Stimulated activated CD4-positive, alpha-beta T cell treated with anti-CD3 and anti-CD28 coated beads, Interleukin-12 subunit alpha, Interleukin-12 subunit beta, amount 100 ng/mL, for 24 hours (primary cell): ENCODE measurements at places on chromosomes 3 and 15.

- no peak for DNase-seq
These were observed 15.2 kb upstream of the XIRP1 start for GRCh38 chr3:39207361-39208186.

DNA sequence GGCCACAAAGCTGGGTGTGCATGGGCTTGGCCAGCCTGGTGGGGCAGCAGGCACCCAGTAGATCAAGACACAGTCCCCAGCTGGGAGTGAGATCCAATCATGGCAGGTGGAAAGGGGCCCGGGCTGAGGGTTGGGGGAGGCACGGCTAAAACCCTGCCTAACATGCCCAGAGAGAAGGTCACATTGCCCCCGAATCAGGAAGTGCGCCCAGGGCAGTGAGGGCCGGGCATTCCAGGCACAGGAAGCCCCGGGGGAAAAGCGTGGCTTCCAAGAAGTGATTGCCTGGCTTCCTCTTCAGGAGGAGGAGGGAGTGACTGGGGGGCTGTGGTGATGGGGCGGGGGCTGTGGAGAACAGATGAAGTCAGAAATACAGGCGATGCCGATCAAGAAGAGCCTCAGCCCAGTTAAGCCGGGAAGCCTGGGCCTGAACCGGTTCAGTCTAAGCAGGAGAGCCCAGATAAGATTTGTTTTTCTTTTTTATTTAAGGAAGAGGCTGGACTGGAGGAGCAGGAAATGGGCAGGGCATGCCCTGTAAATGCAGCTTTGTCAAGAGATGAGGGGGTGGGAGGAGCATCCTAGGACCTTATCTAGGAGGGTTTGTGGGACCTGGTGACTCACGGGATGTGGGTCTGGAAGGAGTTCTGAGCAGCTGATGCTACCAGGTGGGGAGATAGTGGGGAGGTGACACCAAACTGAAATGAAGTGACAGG, 83.9 kb downstream of the CHSY1 start:
- peak; percentile 68 for DNase-seq

DNA sequence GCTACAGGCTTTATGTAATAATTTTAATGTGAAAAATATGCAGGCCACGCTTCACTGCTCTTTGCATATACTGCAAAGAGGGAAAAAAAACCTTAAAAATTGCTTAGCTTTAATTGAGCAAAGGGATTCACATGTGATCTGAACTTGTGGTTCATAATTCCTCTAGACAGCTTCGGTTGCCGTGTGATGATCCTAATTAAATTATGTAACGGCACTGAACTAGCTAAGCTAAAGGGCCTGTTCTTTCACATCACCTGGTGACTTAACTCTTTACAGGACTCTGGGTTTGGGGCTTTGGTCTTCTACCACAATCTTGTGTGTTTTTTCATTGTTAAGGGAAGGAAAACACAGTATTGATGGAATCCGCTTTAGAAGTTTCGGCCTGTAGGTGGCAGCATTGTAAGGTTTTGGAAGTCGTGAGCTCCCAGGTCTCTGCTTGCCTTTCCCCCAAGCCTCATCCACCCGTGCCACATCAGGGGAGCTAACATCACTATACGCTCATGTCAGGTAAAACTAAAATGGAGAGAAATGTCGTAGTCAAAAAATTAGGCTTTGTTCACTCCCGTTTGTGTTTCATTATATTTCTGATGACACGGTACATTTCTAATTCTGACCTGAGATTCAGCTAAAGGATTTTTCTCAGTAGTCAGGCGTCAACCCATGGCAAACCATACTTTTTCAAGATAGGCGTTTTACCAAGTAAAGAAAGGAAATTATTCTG, 205.6 kb upstream of the DPH6 start:
- DNase-seq, result peak; percentile 3

DNA sequence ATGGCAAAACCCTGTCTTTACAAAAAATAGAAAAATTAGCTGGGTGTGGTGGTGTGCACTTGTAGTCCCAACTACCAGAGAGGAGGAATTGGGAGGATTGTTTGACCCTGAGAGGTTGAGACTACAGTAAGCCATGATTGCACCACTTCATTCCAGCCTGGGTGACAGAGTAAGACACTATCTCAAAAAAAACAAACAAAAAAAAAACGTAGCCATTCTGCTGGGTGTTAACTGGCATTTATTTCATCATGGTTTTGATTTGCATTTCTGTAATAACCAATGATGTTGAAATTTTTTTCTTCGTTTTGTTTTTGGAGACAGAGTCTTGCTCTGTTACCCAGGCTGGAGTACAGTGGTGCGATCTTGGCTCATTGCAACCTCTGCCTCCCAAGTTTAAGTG, 63.3 kb downstream of the RPLP1 start:
- DNase-seq, result no peak

DNA sequence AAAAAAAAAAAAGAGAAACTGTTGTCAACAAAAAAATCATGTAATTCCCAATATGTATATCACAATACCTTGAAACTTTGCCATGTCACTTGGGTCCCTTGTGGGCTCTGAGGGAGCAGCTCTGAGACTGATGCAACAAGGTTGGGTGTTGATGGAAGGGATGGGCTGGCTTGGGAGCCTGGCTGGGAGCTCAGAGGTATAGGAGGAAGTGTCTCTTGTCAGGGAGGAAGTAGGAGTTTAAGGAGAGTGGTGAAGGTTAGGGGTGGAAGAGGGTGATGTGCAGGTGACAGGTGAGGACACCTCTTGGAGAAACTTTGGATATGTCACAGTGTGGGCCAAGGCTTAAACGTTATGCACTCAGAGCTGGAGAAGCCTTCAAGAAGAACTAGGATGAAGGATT, 2.0 kb upstream of the TM6SF1 start:
- DNase-seq, result no peak

DNA sequence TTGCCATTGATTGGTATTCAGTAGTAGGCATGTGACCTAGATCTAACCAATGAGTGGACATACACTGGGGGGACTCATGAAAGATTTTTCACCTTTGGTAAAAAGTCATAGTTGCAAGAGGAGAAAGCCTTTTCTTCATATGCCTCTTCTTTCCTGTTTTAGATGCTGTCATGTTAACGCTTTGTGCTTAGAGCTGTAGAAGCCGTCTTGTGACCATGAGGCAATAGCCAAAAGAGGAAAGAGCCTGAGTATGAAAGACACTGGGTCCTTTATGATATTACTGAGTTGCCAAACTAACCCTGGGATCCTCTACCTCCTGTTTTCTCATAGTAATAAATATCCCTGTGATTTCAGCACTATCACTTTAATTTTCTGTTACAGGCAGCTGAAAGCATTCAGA, 396.0 kb downstream of the FHIT start:
- no peak for DNase-seq

DNA sequence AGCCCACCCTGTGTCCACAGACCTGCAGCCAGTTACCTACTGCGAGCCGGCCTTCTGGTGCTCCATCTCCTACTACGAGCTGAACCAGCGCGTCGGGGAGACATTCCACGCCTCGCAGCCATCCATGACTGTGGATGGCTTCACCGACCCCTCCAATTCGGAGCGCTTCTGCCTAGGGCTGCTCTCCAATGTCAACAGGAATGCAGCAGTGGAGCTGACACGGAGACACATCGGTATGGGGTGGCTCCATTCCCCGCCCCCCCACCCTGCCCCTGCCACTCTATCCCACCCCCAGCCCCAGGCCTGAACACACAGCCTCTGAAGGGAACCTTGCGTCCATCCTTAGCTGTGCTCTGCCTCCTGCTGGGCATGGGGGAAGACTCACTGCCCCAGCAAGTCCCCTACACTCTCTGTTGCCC, 73.2 kb downstream of the AAGAB start:
- DNase-seq, result no peak

DNA sequence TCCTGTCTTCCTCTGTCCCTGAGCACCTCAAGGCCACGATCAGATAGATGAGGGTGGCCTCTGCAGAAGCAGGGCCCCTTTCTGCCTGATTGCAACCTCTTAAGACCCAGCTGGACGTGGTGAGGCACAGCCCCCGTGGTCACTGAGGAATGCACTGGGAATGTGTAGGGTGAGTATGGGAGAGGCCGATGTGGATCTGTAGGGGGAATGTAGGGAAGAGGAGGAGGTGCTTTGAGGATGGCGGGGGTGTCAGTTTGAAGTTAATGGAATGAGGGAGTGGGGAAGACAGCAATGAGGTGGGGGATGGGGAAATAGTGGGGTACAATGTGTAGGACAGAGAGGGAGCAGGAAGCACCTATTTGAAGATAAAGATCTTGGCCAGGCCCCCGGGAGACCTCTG, 785 bp upstream of the IQCF5 start:
- DNase-seq, result no peak

DNA sequence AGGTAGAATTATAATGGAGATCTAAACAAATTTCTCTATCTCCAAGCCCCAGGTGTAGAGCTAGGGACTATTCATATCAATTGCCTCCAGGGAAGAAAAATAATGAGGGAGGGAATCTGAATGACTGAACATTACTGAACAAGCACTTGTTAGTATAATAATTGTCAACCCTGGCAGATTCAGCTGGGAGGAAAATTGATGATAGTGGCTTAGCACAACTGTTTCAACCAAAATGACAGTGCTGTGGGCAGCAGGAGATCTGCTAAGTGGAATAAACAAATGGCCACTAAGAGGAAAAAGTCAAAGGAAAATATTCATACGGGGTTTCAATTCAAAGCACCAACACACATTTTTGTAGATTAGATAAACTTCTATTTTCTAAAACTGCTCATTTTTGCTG, 294.9 kb upstream of the ZNF385D start:
- no peak for DNase-seq

DNA sequence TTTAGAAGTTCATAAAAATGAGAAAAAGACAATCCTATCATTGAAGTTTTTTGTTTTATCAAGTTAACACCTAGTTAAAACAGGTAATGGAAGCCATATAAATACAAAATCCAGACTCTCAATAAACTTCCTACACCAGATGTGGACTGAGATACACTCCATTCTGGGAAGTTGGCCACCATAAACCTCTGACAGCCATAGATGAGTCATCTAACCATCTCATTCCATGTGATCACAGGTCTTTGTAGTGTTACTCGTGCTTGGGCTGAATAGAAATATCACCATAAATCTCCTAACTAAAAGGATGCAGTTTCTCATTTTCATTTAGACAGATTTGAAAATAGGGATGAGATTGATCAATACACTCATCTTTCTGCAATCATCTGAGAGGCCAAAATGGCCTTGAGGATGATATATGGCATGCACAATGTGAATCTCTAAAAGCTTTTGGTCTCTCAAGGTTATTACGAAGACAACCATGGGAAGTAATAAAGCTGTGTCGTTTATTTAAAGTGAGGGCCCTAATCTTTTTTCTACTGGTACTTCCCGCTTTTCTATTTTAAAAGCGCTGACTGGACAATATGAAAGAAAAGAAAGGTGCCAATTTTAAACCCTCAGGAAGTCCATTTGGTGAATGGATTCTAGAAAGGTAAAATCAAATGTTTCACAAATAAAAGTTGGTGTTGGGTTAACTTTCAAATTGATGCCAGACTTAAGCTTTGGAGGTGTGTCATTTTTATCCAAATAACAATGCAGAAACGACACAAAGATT, 155.5 kb downstream of the POLR2M start:
- DNase-seq, result no peak

- no peak for DNase-seq
These were observed 14.5 kb downstream of the APBA2 start for GRCh38 chr15:28900041-28900891.

GRCh38 chr3:27533718-27534573, 49.8 kb upstream of the SLC4A7 start:
- no peak for DNase-seq

DNA sequence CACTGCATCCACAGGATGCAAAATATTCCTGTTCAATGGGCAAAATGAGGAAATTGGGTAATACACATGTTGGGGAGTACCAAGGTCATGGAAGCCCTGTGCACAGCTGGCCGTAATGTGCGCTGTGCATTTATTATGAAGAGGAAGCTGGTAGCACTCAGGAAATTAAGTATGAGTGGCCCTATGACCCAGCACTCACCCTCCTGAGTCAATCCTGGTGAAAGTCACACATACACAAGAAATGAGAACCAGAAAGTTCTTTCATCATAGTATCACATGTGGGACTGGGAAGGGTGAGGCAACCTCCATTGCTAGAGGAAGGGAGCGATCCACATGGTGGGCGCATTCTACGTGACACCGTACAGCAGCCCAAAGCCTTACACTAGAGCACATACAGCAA, 11.4 kb upstream of the PRR20G start:
- DNase-seq, result no peak

- no peak for DNase-seq
These were observed 492.8 kb upstream of the MDFIC2 start for GRCh38 chr3:70805061-70805889.

DNA sequence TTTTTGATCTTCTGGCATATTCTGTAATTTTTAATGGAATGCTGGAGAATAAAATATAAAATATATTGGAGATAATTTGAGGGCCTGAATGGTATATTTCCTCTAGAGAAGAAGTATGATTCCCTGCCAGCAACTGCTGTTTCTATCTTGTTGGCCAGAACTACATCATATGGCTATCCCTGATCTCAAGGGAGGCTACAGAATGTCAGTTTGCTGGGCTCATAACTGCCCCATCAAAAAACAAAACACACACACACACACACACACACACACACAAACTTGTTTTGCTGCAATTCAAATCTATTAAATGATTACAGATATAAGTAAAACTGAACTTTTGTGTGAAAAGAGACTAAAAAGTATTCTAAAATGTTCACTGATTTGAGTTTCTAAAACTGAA, 51.0 kb downstream of the RASA2 start:
- no peak for DNase-seq
